ENCODE measurements at places on chromosomes 1 and 21.

- no peak for DNase-seq
Observed at GRCh38 chr1:30851286-30851685, 57.3 kb downstream of the SDC3 start.

DNA sequence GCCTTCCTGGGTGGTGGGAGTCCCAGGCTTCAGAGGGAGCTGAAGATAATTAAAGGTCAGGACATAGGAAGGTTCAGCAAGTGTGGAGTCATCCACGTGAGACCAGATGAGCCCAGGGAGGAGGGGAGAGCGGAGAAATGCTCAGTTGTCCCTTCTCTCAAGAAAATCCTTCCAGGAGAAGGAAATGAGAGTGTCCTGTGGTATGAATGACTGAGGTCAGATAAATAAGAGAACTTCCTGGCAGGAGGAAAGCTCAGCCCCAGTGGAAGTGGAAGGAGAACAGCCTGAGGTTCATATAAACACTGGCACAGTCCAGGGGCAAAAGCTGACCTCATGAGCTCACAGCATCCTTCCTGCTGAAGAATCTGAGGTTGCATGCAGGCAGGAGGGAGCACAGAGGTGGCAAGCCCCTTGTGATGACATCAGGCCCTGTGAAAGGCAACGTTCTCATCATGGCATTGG is 97.6 kb downstream of the NAV1 start:
- no peak for DNase-seq

GRCh38 chr1:156848461-156849150 is 10.3 kb downstream of the INSRR start:
- no peak for DNase-seq

GRCh38 chr1:161182214-161182613 is 4.9 kb upstream of the B4GALT3 start:
- DNase-seq, result no peak

GRCh38 chr21:42540396-42540795 is 26.7 kb downstream of the SLC37A1 start:
- DNase-seq, result no peak

GRCh38 chr1:42734201-42735035 is 5.6 kb downstream of the CLDN19 start:
- no peak for DNase-seq

All from KBM-7 (cell line).